PC-3 (cell line): ENCODE measurements at places on chromosomes 2 and 18.

DNA sequence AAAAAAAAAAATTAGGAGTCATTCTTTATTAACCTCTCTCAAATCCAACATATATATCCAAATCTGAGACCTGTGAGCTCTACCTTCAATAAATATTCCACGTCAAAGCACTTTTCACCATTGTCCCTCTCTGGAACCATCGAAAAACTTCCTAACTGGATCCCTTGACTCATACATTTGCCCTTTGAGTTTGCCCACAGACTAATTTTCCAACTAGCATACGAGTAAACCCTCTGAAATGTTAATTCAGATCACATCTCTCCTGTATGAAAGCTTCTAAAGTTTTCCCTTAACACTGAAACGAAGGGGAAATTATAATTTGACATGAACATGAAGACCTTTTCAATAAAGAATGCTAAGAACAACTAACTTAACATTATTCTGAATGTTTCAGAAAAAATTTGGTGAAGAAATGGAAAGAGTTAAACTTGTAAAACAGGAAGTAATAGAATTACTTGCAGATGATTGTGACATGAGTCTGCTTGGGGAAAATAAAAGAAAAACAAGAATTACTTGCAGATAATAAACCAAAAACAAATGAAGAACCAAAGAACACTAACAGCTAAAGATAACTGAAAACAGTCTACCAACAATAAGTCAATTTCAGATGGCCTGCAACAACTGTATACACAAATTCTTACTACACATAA, 110.6 kb downstream of the C2orf74 start:
- DNase-seq, result no peak

- no peak for DNase-seq
These were observed 137.7 kb downstream of the CD8B2 start for GRCh38 chr2:106624787-106625380.

- DNase-seq, result no peak
These were observed 16.9 kb upstream of the ACKR3 start for GRCh38 chr2:236552581-236553363.

- no peak for DNase-seq
These were observed 150.0 kb downstream of the RNF152 start for GRCh38 chr18:61742565-61743429.

DNA sequence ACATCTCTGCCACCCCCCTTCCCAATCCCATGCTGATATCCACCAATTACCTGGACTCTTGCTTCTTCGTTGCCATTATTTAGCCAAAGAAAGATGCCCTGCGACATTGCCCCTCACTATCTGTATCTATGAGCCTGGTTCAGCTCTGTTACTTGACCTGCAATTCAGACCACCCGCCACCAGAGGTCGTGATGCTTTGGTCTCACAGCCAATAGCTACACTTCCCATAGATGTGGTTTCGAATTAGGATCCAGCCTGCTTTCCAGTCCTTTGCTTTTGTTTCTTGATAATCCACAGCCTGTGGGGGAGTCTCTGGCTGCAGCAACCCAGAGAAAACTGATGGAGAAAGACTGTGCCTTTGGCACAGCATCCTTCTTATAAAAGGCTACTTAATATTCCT, 239.4 kb downstream of the KLHL29 start:
- DNase-seq, result peak; percentile 67

- DNase-seq, result no peak
These were observed 202.7 kb downstream of the EIPR1 start for GRCh38 chr2:3174626-3175567.

DNA sequence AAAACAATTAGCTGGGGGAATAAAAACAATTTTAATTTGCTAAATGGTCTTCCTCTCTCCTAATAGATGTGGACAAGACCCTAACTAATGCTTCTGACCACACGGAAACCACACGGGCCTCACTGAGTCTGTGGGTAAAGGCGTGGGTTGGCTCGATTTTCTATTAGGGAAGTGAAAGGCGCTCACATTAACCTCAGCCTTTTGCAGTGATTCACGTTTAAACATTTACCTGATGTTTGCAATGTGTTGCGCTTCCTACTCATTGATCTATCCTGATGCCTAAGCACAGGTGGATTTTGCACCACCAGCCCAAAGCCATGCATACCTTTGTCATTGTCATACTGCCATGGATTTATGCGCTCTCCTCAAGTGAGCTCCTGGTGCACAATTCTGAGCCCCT, 35.6 kb upstream of the NRP2 start:
- no peak for DNase-seq

- DNase-seq, result peak; percentile 56
These were observed 1.1 kb upstream of the SEH1L start for GRCh38 chr18:12946549-12947284.

- no peak for DNase-seq
These were observed 680 bp downstream of the TTN start for GRCh38 chr2:178806543-178806942.

GRCh38 chr18:60981682-60982328, 351.4 kb upstream of the CDH20 start:
- no peak for DNase-seq

DNA sequence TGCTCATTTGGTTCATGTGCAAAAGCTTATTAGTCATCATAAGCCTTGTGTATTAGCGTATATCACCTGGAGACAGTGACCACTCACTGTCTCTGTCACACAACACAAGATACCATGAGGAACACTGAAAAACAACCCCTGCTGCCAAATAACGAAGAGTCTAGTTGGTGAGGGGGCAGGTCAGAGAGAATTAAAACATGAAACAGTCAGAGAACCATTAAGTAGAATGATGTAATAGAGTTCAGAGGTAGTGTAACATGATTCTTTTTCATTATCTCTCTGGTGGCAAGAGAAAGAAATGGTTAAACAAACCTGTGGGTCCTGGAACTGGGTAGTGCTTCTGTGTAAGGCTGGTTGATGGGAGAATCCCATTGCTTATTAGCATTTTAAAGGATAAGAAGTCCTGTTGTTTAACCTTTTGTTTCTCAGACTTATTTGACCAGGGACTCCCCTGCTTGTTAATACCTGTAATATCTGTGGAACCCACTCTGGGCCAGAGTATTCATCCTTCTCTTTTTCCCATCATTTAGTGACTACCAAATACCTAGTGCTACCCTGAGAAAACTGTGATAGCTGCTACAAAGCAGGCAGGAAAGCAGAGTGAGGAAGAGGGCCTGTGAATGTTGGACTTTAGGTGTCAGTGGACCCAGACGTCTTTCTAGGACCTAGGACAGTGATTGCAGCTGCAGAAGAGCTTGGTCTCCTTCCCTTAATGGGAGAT, 38.0 kb downstream of the PTRHD1 start:
- DNase-seq, result no peak

DNA sequence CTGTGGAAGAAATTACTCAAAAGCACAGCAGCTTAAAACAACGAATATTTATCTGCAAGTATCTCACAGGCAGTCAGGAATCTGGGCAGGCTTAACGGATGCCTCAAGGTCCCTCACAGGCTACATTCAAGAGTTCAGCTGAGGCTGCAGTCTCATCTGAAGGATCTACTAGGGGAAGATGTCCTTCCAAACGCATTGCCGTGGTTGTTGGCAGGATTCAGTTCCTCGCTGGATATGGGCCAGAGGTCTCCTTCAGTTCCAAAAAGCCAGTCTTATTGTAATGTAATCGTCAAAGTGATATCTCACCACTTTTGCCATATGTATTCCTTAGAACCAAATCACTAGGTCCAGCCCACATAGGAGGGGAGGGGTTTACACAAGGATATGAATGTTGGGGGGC, 98.2 kb upstream of the EPAS1 start:
- DNase-seq, result no peak

- DNase-seq, result peak; percentile 92
These were observed 1.7 kb downstream of the ROCK2 start for GRCh38 chr2:11342551-11343367.

GRCh38 chr2:120750488-120751210, 15.0 kb downstream of the GLI2 start:
- DNase-seq, result no peak

- no peak for DNase-seq
These were observed 561.9 kb downstream of the ARHGAP15 start for GRCh38 chr2:143691121-143691520.

- DNase-seq, result no peak
These were observed 277.5 kb upstream of the DDX18 start for GRCh38 chr2:117537032-117537431.

DNA sequence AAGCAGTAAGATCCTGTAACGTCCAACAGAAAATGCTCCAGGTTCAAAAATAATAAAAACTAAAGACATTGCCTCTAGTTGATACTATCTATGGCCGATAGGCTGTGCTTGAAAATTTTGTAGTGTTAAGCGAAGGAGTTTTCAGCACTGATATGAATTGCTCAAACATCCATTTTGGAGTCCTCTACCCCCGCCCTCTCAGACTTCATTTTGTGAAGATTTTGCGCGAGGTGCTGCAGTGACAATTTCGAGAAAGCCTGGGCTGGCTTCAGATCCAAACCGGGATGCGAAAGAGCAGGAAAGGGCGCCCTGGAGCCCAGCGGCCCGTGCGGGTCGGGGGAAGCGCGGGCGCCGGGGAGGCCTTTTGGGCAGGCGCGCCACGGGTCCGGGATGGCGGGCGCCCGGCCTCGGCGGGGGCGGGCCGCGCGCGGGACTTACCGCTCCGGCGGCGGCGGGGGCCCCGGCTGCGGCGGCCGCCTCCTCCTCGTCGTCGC, 1.8 kb downstream of the SP3 start:
- peak; percentile 63 for DNase-seq

DNA sequence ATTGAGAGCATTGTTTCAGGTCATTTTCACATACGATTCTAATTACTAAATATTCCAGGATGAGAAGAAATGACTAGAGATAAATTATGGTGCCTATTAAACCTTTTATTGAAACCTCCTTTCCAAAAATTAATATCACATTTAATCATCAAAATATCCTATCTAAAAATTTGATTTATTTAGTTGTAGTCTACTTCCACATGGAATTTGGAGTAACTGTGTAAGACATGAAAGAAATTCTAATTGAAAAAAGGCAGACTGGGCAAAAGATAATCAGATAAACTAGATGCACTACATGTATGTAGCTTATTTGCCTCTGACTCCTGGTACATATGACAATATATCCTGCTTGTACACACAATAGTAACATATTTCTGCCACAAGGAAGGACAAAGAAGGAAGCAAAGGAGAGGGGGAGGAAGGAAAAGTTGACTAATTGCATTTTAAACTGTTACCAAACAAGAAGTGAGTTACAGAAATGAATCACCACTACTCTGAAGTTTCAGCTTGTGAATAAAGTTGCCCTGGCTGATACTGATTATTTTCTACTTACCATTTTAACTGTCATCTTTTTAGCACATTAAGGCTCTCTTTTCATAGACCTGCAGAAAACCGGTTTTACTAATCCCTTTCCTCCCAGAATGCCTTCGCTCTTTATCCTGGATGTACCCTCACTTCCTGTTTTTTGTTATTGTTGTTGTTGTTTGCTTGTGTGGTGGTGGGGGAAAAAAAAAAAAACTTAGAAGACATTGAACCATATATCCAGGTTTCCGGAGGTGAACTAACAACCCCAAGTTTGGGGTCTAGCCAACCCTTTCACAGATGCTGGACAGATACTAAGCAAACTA, 28.4 kb downstream of the NRXN1 start:
- DNase-seq, result peak; percentile 58

GRCh38 chr2:66531155-66531554, 96.2 kb downstream of the MEIS1 start:
- DNase-seq, result peak; percentile 17

- no peak for DNase-seq
These were observed 26.2 kb upstream of the TMEM163 start for GRCh38 chr2:134745023-134745422.

- DNase-seq, result no peak
These were observed 85.9 kb downstream of the FANCL start for GRCh38 chr2:58155160-58155778.

DNA sequence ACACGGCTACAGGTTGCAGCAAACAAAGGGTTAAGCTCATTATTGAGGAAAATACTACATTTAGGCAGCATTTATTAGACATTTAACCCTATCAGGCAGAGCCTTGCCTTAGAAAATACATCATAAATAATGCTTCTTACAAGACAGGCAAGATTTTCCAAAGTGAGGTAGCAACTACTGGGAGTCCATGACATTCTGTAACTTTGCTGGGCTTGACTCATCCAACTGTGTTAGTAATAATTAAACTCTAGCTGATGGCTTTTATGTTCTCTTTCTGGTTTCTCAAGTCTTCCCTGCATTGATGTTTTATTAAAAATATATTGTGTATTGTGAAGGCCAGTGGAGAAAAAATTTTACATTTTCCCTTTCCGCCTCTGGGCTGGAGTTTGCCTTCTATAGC, 291.3 kb downstream of the AFF3 start:
- no peak for DNase-seq

DNA sequence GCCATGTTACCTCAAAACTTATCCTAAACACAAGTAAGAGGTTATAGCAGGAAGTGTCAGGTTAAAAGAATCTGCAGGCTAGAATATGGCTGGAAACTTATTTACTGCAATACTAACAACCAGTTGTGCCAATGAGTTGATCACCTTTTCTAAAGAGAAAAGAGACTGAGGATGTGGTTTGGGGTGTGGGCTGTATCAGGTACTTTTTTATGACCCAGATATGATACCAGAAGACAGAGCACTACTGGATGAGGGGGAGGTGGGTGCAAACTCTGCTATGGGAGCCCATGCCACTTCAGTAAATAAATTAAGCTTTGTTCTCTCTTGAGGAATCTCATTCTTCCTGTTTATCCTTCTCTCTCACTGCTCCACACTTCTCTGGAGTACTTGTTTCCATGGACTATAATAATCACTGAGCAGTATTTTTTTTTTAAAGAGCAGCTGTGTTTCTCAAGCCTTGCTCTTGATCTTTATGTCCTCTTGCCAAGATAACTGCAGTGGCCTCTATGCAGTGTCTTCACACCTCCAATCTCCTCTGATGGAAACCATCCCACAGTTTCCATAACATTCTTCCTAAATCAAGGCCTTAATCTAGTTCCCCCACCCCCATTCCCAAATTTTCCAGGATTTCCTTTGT, 51.2 kb upstream of the NOSTRIN start:
- no peak for DNase-seq

- no peak for DNase-seq
These were observed 594.9 kb upstream of the CDH2 start for GRCh38 chr18:28771849-28772248.

DNA sequence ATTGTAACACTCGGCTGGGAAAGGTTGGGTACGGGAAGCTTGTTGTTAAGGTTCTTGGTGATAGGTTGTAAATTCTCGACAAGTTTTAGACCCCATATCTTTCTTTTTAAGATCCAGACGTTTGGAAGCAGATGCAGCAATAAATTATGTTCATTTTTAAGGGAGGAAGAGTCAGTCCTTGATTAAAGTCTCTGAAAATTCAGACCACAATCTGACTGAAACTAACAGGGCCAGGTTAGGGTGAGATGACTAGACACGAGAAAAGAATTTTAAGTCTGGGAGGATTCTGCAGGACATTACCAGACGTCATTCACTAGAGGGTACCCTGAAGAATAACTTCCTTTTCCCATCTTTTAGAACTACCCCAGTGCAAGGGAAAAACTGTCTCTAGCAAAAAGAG, 16.1 kb downstream of the WIPF1 start:
- no peak for DNase-seq

DNA sequence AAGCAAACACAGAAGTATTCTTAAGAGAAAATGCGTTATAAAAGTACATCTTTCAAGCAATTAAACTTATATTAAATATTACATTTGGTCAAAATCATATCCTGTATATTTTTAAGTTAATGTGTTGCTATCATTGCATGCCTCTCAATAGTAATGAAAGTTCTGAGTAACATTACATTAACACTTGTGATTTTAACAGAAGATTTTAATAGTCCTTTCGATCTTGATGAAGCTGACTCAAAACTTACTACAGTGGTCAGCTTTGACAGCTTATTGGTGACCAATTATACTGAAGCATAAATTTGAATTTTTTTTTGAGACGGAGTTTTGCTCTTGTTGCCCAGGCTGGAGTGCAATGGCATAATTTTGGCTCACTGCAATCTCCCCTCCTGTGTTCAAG, 303.3 kb downstream of the GALR1 start:
- no peak for DNase-seq
